ENCODE measurements at places on chromosomes 5 and 9.

DNA sequence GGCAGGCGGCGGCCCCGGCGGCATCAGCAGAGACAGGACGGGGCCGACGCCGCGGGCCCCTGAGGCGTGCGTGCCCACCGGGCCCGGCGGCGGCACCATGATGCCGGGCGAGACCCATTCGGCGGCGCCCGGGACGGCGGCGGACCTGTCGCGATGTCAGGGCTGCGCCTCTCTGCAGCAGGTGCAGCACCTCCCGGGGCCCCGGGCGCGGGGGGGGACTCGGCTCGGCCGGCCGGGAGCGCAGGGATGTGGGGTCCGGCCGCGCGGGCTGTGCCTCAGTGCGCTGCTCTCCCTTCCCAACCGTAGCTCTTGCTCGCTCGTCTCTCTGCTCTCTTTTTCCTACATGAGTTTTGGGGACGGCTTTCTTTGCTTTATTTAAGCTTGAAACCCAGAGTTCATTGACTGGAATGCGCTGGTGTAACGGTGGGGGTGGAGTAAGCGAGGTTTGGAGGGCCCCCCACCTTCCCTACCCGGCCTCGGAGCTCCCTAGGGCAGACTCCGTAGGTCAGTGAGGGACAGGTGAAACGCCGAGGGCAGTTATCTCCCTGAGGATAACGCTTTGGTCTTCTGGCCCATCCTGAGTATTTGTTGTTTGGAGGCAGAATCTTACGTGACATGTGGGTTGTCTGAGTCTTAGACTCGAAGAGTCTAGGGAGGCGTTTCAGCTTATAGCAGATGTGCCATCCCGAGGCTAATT lies 490 bp downstream of the ICE1 start:
- no peak for DNase-seq

DNA sequence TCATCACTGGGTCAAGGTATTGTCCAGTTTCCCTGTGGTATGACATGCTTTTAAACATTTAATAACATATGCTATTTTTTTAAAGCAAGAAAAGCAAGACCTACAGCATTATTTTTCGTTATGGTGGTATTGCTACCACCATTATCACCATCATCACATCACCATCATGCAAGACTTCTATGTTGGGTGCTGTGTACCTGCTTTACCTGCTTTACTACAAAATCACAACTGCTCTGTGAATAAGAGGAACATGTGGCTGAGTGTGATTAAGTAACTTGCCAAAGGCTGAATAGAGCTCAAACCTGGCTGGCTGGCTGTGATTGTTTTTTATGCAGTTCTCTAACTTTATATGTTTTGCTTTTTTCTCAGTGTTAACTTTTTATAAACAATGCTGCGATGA lies 140.8 kb upstream of the CLINT1 start:
- DNase-seq: no peak

- no peak for DNase-seq
Measured at GRCh38 chr9:96398582-96399324, 15.2 kb upstream of the SLC35D2 start.

DNA sequence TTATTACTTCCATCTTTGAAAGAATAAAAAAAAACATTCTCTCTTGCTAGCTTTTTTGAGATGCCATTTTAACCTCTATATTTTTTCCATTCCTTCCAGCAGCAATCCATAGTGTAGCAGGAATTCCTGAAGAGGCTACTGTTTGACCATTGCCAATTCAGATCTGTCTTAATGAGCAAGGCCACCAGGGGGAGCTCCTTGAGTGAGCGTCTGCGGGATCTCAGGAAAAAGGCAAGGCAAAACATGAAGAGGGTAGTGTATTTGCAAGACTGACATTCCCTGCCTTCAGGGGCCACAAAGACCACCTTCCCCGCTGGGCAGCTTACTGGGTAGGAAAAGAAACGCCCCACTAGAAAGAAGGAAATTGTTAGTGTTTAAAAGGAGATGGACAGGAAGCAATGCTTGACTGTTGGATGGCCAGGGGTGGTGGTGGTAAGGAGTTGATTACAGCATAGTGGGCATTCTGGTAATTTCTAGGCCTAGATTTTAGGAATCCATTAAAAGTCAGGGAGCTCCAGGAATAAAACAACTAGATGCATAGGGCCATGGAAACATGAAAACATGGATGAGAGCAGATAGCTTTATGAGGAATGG lies 206.6 kb upstream of the HAPLN1 start:
- peak; percentile 82 for DNase-seq

DNA sequence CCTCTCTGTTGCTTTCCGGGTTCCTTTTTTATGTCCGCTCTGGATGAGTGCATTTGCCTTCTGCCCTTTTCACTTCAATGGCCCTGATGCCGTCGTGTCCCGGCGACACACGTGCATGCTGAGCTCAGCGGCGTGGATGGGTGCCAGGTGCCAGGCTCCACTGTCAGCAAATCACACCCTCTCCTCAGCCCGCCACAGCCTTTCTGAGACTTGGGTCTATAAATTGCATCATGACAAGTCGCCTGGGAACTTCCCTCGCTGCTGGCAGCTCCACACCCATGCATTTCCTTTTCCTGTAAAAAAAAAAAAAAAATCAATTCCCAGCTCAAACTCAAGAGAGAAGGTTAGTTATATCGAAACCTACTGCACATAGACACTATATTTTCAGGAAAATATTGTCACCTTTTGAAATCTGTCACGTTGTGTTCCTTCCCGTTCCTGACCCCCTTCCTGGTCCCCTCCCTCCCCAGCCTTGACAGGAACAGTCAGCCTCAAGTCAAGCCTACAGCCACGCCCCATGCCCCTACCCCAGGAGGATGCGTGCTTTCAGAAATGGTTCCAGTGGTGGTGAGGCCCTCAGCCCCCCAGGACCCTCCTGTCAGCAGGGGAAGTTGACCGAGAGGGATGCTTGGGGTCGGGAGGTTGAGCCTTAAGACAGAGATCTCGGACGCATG lies 110.3 kb upstream of the PTCH1 start:
- no peak for DNase-seq

DNA sequence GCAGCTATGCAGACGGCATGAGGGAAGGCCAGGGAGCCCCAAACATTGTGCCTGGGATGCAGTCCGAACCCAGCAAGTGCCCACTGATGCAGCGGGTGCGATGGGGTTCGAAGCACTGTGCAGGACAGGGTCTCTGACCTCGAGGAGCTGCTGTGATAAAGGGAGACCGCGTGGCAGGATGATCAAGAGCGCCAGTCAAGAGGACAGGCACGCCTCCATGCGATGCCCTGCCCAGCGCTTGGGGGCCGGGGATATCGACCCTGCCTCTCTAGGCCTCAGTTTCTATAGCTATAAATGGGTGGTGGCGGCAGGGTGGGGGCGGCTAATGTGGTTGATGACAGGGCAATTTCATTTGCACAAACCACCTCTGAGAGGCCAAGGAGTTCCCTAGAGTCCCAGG lies 84.7 kb upstream of the BARHL1 start:
- no peak for DNase-seq

GRCh38 chr9:4936823-4937222 lies 48.2 kb upstream of the JAK2 start:
- no peak for DNase-seq

GRCh38 chr9:134224127-134224526 lies 59.8 kb upstream of the RNU6ATAC start:
- DNase-seq: no peak

GRCh38 chr9:34686732-34687131 lies 4.3 kb downstream of the CCL19 start:
- no peak for DNase-seq

GRCh38 chr5:31362529-31362900 lies 169.0 kb downstream of the CDH6 start:
- no peak for DNase-seq

DNA sequence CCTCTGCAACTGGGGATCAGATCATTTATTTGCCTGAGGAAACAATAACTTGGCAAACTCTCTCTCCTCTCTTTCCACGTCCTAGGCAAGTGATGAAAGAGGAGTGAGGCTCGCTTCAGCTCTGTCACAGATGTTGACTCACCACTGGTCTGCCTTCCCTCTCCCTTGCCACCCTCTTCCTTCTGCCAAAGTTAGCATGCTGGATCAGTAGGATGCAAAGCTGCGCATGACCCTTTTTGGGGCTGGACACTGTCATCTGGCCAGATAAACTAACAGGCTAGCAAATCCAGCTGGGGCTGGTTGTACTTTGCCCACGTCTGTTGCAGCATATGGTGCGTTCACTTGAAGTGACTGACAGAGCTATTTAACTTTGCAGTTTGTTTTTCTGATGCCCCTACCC lies 36.2 kb upstream of the SMARCA2 start:
- DNase-seq: no peak

GRCh38 chr9:90032296-90033027 lies 427.6 kb downstream of the GADD45G start:
- no peak for DNase-seq

GRCh38 chr5:55864606-55865541 lies 13.7 kb downstream of the IL31RA start:
- no peak for DNase-seq

DNA sequence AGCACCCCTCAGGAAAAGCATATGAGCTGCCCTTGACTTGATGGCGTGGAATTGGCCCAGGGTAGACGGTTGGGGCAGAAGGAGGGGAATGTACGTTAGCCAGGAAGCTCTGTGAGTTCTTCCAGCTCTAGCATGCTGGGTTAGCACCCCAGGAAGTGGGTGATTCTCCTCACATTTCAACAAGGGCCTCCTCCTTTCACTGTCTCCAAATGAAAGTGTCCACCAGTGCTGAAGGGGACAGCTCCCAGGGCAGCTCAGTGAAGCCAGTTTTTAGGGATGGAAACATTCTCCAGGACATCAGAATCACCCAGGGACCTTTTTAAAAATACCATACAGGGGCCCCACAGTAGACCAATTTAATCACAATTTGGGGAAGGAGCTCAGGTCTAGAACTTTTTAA lies 17.2 kb upstream of the AFAP1L1 start:
- peak; percentile 30 for DNase-seq

- no peak for DNase-seq
Measured at GRCh38 chr5:65014769-65015168, 246.0 kb downstream of the CWC27 start.

DNA sequence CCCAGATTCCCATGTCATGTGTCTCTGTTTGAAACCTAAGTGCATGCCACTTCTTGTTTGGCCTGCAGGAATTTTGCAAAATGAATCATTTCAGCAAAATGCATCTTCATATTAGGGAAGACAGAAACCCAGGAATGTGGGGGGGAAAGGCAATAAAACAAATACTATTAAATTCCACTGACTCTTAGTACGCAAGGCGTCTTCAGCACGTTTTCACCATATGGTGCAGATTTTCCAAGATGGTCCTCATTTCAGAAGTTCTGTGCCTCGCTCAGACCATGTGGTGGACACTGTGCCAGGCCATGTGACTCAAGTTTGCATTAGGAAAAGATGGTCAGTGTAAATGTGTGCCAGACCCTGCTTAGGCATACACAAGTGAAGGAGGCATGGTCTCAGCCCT lies 184.0 kb downstream of the ACTL7B start:
- no peak for DNase-seq

DNA sequence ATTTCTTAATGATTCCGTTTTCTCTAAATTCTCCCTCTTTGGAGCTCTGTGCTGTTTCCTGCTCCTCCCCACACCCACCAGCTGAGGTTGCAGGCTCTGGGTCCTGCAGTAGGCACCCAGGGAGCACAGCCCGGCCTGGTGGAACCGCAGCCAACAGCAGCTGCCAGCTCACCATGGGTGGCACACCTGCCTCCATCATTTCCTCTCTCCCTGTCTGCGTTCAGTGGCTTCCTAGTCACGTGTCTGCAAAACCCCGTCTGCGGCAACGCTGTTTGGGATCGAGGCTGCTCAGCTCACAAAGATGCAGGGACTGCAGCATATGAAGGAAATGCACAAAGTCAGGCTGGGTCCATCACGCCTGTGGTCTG lies 367.8 kb downstream of the IRX2 start:
- DNase-seq: no peak

GRCh38 chr9:3040761-3041160 lies 196.9 kb upstream of the PUM3 start:
- DNase-seq: peak; percentile 35

GRCh38 chr9:123063896-123064295 lies 30.4 kb downstream of the GPR21 start:
- no peak for DNase-seq

DNA sequence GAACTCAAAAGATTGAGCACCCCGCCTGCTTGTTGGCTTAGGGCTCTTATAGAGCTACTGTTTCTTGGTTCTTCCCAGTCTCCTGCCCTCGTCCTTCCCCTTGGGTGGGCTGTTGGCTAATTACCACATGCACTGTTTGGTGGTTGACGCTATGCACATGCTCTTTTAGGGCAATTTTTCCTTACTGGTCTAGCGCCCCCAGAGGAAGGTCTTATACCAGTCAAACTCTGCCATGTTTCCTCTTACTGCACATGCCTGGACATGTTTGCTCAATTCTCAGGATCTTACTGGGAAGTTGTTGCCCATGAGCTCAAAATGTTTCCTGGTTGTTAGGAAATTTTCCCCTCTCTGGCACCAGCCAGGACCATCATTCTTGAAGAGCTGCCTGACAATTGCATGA lies 101.9 kb downstream of the SLC28A3 start:
- DNase-seq: no peak

- no peak for DNase-seq
Measured at GRCh38 chr5:134130239-134130945, 15.9 kb downstream of the TCF7 start.

- peak; percentile 88 for DNase-seq
Measured at GRCh38 chr9:32395510-32396216, 11.2 kb downstream of the ACO1 start.

DNA sequence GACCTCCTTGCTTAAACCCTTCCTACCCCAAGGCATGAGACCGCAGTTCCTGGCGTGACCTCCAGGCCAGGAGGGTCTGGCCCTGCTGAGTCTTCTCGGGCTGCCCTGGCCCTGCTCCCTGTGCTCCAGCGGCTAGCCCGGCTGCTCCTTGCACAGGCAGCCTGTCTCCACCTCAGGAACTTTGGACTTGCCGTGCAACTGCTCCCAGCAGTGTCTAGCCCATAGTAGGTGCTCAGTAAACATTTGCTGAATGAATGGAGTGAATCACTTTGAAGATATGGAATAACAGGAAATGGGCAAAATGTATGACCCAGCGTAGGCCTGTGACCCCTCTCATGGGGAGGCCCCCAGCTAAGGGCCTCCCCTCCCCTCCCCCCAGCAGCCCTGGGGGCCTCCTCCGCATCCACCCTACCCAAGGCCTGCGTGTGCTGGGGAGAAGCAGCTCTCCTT lies 127.1 kb downstream of the ZNF354C start:
- no peak for DNase-seq

DNA sequence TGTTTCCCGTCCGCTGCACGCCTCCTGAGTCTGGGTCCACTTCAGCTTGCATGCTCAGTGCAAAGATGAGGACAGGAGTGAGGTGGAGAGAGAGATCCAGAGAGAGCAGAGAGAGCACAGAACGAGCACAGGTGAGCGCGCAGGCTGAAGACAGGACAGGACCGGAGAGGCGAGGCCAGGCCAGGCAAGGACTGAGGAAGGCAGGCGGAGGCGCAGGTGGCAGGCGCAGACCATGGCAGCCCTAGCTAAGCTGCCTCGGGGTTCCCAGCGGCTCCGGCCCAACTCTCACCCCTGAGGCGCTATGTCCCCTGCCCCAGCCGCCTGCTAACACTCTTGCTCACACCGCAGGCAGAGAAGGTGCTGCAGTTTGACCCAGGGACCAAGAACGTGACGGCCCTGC lies 9.7 kb downstream of the GRIN1 start:
- DNase-seq: no peak

GRCh38 chr5:157959370-157959769 lies 100.4 kb upstream of the CLINT1 start:
- DNase-seq: no peak

GRCh38 chr5:158809310-158809850 lies 290.3 kb downstream of the EBF1 start:
- DNase-seq: no peak

All from astrocyte of the spinal cord (primary cell).